Memory B cell (primary cell): ENCODE measurements at places on chromosomes 12 and 14.

GRCh38 chr14:21436567-21437062, 19.3 kb downstream of the CHD8 start:
- DNase-seq = no peak

GRCh38 chr14:43872222-43872621, 634.9 kb downstream of the FSCB start:
- DNase-seq = no peak

DNA sequence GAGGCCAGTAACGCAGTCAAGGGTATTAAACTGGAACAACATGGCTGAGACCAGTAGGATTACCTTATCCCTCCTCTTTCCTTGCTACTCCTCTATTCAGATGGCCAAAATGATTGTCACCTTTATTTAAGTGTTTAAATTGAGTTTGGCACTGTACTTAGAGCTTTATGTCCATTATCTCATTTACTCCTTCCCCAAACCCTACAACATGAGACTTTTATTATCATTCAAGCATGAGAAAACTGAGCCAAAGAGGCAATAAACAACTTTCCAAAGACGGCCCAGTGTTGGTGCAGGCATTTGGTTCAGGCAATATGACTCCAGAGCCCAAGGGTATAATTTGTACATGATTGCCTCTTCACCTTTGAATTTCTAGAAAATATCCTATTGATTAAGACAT, 370.9 kb upstream of the KITLG start:
- DNase-seq = no peak

GRCh38 chr12:5745251-5745888, 199.7 kb downstream of the ANO2 start:
- DNase-seq = no peak

DNA sequence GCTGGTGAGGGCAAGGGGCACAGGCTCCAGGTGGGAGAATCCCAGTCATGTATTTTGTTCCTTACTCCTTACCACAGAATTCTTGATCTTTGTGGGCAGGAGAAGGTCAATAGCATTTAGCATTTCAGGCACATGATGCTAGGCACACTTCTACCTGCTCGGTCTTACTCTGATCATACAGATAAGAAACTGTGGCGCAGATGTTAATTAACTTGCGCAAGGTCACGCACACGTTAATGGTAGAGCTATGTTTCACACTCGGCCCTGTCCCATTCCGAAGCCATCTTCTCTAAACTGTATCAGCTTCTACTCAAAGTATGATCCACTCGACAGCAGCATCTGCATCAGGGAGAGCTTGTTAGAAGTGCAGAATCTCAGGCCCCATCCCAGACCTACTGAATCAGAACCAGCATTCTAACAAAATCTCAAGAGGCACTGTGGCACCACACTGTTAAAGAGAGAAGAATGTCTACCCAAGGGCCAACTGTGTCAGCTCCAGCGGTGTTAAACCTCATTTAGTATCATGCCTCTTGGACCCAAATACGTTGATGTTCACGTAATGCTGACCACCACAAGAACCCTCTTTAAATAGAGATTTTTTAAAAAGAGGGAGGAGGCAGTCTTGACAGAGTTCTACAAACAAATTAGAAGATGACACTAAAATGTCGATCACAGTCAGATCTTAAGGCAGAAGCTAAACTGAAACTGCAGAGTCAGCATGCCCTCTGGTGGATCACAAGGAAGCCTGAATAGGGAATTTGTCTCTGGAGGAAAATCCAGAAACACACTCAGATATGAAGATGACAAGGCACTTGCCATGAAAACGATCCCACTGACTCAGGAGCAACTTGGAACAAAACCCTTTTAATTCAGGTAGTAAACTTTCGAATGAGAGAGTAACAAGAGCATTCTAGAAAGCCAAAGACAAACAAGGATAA, 7.3 kb downstream of the STXBP6 start:
- no peak for DNase-seq

GRCh38 chr12:31966558-31967205, 7.5 kb downstream of the RESF1 start:
- DNase-seq = no peak

- no peak for DNase-seq
Observed at GRCh38 chr12:4293299-4293965, 19.9 kb downstream of the CCND2 start.

- DNase-seq = no peak
Observed at GRCh38 chr12:84150201-84150600, 762.4 kb downstream of the SLC6A15 start.

DNA sequence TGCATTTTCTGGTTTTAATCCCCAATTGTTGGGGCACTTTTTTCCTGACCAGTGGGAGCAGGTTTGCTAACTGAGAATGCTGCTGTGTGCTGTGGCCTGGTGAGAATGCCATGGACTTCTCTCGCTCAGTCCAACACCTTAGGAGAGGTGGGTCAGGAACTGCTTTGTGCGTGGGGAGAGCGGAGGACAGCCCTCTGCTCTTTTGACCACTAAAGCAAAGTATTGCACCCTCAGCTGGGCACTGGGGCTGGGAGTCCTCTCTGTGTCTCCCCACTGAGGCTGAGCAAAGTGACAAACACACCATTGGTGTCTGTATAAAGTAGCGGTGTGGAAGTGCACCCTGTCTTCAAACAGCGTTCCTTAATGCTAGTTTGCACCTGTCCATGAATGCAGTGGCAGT, 136.2 kb downstream of the SAMD4A start:
- DNase-seq = no peak

DNA sequence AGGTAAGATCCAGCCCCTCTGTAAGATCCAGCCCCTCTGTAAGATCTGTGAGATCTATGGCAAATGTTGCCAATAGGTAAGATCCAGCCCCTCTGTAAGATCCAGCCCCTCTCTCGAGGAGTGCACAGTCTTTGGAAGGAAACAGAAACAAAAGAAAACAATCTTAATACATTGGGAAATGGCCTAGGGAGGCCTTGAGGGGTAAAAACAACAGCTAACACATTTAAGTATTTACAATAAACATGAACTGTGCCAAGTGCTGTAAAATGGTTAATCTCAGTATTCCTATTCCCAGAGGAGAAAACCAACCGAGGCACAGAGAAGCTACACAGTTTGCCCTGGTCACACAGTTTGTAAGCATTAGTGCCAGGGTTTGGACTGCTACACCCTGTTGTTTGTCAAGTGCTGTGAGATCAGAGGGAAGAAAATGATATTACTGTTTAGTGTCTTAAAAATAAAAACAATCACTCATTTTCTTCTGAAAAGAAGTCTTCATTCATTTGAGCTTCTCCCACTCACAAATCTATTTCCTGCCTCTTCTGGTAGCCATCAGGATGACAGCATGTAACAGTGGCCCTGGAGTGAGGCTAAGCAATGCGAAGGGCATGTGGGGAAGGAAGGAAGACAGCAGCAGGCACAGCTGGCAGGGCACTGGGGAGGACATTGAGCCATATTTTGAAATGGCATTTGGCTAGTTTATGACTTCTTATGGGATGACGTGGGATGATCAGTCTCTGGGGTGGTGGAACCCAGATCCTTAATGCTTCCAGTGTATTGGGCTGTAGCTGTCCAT, 118.7 kb upstream of the PTPRQ start:
- no peak for DNase-seq

DNA sequence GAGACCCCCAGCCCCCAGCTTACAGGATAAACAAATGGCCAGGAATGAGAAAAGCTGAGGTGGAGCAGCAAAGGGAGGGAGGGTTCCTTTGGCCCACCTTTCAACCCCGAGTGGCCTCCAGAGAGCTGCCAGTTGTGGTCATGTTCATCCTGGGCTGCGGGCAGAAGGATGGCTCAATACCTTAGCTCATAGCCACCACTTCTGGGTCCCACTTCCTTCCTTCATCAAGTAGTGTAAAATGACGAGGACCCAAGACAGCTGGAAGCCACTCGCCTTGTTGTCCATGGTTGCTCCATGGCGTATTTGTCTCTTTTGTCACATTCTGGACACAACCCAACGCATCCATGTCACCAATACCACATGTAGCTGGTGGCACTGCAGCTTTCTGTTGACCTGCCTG, 24.2 kb downstream of the CRACR2A start:
- DNase-seq = no peak

DNA sequence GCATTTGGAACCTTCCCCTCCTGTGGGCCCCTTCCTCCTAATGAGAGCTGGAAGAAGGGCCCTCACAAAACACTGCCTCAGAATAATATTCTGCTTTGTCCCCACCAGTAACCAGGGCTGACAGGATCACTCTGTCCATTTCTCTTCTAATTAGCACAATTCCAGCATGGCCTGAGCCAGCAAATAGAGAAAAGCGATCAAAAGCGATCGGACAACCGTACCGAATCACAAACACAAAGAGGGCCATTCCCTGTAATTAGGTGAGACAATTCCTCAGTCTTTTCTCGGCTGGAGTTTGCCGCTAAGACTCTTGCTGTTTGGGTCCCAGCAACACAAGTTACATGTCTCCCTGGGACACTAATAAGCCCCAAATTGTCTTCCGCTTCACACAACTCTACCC, 35.6 kb upstream of the VSX2 start:
- no peak for DNase-seq

DNA sequence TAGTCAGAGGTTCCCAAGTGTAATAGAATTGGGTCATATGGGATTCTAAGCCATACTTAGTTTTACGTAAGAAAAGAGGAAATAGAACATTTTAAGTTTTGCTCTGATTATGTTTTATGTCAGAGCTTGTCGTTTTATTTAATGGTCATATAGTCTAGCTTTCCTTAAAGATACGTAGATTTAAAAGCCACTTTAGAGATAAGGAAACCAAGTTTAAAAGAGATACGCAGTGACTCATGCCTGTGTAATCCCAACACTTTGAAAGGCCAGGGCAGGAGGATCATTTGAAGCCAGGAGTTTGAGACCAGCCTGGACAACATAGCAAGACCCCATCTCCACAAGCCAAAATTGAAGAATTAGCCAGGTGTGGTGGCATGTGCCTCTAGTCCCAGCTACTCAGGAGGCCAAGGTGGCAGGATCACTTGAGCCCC, 19.5 kb downstream of the MAPK1IP1L start:
- no peak for DNase-seq

DNA sequence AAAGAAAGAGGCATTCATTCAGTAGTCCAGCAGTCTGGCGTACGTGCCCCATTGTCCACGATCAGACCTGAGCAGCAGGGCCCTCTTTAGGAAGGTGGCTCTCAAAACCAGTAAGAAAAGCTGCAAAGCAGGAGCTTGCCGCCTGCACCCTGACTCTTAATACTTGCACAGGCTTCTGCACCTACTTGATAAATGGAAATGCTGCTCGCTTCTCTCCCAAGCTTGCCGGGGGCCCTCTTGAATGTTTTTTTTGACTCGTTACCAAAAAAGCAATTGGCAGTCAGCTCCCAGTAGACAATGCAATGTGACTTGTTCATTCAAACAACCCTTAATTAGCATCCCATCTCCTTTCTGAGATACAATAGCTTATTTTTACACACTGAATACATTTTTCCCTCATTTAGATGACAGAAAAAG, 27.2 kb upstream of the PTPRB start:
- DNase-seq = no peak

DNA sequence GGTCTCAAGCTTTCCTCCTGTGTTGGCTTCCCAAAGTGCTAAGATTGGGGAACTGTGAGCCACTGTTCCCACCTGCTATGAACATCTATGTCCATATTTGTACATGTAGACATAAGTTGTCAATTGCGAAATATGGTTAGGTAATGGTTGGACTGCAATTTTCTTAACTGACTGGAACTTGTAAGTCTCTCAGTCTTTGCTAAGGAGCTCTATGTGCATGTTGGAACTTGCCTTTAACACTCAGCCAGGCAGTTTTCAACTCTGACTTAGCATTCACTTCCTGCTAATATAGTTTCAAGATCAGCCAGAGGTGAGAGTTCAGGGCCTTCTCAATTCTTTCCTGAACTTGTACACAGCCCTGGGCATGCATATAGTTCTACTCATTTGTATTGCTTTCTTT, 44.5 kb upstream of the EEA1 start:
- DNase-seq = no peak

DNA sequence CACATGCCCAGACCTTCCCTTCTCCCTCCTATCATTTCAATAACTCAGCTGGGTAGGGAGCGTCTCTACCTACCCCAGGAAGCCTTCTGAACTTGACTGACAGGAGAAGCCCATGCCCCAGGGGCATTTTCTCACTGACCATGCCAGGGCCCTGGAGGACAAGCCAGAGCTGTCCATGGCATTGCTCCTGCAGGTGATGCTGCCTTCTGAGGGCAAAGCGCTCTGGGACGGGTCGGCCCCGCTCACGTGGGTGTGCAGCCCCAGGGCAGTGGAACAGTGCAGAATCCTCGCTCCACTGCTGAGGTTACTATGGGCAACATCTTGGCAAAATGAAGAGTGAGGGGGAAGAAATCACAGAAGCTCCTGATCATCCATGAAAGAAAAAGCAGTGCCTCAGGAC, 28.5 kb upstream of the CIPC start:
- no peak for DNase-seq

DNA sequence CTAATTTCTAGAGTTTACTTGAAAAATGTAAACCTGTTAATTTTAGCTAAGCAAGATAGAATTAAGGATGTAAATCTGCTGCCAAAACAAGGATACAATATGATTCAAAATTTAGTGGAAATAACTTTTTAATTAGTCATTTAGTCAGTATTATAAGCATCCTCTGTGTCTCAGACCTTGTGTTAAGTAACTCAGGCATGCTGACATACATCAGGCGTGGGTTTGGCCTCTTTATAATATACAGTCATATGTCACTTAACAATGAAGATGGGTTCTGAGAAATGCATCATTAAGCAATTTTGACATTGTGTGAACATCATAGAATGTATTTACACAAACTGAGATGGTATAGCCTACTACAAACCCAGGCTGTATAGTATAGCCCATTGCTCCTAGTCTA, 386.9 kb downstream of the ZFP36L1 start:
- DNase-seq = no peak

DNA sequence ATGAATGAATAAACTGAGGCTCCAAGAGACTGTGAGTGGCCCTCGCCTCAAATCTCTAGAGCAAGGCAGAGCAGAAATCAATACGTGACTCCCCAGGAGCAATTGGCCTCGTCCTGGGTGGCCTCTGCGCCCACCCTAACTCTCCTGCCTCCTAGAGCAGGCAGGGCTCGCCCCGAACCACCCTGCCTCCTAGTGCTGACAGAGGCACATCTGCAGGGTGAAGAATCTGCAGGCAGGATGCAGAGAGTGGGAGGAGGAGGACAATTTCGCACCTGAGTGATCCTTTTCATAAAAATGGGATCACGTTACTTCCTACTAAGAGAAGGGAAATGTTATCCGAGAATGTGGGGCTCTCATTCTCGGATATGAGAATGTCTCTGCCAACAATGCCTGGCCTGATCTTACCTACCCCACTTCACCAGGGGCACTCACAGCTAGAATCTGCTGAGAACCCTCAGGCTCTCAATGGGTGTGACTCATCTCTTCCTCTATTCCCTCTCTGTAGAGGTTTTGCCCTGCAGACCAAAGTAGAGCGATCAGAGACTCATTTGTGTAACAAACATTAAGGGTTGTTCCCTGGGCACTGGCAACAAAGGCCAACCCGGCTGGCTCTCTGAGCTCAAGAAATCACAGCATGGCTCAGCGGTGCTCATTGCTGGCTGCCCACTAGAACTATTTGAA, 61.7 kb upstream of the BCL2L14 start:
- DNase-seq = no peak
